ENCODE measurements at places on chromosomes 13 and 19.

GRCh38 chr13:42021851-42022250, 26.6 kb upstream of the DGKH start:
- no peak for DNase-seq

DNA sequence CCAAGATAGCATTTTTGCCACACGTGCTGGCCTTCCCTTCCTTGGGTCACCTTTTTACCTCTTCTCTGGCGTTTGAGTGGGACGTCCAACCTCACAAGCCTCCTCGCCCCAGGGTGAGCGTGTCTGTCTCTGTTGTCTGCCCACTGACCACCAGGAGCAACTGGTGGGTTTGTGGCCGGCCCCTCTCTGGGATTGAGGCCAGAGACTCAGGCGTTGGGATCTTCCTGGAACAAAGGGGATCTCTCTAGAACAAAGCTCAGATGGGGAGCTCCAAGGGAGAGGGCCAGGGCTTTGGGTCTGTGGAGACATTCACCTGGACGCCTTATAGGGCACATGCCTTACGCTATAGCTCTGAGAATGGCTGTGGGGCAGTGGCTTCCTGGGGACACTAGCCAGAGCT, 17.4 kb downstream of the COMP start:
- DNase-seq = no peak

DNA sequence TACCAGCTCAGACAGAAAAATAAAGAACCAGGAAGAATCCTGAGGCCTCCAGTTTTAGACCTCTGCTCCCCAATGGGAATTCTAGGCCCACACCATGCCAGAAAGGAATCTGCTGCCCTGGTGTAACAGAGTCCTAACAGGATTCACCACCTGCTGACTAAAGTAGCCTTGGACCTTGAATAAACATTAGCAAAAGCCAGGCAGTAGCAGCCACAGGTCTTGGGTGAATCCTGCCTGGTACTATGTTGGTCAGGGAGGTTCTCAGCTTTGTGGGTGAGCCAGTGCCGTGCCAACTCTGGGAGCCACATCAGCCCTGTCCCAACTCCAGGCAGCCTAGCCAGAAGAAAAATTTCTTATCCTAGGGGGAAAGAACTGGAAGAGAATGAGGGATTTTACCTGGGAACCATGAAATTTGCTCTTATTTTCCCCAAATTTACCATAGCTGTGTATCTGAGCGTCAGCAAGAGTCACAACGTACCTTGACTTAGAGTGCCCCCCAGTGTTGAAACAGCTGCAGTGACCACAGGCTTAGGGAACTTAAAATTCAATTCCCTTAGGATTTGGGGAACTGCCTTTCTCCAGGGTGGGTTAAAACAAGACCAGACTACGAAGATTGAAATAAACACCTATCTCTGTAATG, 1895.6 kb upstream of the PRR20A start:
- peak; percentile 20 for DNase-seq

DNA sequence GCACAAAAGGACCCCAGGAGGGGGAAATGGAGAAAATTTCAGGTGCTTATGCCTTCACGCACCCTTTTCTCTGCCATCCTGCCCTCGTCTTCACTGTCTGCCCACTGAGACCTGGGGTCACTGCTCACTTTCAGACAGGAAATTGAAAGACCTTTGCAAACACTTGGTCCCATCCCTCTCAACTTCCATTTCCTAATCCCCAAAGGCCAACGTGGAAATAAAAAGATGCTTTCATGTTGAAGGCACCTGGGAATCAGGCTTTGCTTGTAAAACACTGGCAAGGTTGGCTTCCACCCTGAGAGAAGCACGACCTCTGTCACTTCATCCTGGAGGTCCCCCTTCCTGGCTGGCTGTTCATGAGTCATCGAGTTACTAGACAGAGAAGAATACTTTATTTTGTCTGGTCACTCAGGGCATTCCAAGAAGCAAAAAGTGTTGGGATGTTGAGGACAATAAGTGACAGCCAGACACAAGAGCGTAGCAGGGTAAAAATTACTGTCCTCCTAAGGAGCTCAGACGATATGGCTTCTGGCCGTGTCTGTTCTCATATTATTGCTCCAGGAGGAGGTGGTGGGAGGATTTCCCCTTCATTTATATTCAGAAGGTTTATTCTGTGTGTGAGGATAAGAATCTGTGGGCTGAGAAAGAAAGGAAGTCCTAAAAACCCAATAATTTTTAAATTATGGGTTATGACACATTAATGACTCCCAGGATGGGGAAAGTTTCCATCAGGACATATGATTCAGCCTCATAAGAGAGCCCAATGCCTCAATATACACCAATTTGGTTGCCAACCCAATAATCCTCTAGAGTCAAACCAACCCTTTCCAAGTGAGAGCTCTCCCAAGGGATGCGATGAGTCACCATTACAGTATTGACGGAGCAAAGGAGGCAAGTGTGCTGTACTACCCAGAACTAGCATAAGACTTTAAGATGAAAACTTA, 409.0 kb downstream of the COG6 start:
- no peak for DNase-seq

DNA sequence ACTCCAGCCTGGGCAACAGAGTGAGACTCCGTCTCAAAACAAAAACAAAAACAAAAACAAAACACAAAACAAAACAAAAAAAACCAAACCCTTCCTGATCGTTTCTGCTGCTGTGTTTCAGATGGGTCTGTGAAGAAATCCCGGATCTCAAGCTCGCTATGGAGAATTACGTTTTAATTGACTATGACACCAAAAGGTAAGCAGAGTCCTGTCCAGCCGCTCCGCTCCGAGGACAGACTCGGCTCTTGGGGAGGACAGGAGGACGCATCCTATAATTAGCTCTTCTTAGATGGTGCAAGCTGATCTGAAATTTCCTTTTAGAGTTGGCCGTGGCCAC, 22.0 kb downstream of the DOT1L start:
- DNase-seq = no peak

GRCh38 chr13:101970341-101970740, 431.5 kb downstream of the FGF14 start:
- DNase-seq = no peak

- no peak for DNase-seq
Measured at GRCh38 chr13:74218291-74218690, 84.1 kb upstream of the KLF12 start.

- DNase-seq = no peak
Measured at GRCh38 chr13:42076309-42076713, 27.9 kb downstream of the DGKH start.

GRCh38 chr19:10846500-10847202, 1.6 kb upstream of the C19orf38 start:
- no peak for DNase-seq

- no peak for DNase-seq
Measured at GRCh38 chr19:2087621-2088100, 8.5 kb downstream of the MOB3A start.

DNA sequence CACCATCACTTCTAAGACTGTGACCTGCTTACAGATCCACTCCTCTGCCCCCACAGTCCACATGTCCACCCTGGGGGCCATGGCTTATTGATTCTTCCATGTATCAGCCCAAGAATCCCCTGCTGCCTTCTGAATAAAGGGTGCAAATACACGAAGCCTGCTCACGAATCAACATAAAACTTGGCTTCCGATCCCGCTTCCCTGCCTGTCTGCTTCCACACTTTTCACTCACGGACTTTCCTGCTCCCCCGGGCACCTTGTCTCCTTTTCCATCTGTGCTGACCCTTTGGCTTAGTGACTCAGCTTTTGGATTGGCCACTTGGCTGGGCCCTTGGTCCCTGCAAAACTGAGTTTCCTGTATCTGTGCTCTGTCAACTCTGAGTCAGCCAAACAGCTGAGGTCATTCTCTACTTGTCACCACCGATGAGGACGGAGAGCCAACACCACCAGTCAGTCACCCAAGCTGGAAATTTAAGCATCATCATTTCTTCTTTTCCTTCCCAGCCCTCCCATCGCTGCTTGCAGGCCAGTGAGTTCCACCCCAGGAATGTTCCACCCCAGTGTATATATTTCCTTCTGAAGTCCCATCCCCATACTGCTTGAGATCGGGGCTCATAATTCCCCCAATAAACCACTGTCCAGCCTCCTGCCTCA, 11.4 kb upstream of the USP12 start:
- no peak for DNase-seq

GRCh38 chr19:12801466-12802266, at the start of the genes PRDX2 and THSD8:
Gene PRDX2, minus strand, starts transcription at chr19:12801800. Its CDS starts 539 bp downstream, at chr19:12801261.
Gene THSD8, plus strand, starts transcription at chr19:12802069. Its CDS starts 3 bp downstream, at chr19:12802072.
- peak; percentile 77 for DNase-seq

- DNase-seq = no peak
Measured at GRCh38 chr19:35316560-35316959, 12.4 kb upstream of the CD22 start.

GRCh38 chr19:591099-591958, 1.6 kb downstream of the HCN2 start:
- peak; percentile 39 for DNase-seq

DNA sequence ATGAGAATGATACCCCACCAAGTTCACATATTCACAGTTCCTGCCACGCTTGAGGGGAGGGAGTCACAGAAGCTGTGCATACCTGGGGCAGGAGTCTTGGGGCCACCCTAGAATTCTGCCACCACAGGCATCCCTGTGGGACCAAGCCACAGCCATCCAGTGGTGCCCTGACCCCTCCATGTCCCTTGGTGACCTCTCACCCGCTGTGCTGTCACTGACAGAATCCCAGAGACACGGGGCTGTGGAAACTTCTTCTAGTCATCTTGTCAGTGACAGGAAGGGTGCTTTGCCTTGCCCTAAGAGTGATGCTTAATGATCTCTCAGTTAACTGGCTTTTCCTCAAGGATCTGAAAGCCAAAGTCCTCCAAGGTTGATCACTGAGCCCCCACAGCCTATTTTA, 58.4 kb upstream of the UQCRFS1 start:
- no peak for DNase-seq

GRCh38 chr19:18433015-18433691, 4.8 kb downstream of the ISYNA1 start:
- DNase-seq = no peak

Measured in neural crest cell (in vitro differentiated cells).